ENCODE measurements at places on chromosomes 1 and 21.
A peak's percentile ranks its signal among the peaks of the same experiment; 100 is the strongest.

DNA sequence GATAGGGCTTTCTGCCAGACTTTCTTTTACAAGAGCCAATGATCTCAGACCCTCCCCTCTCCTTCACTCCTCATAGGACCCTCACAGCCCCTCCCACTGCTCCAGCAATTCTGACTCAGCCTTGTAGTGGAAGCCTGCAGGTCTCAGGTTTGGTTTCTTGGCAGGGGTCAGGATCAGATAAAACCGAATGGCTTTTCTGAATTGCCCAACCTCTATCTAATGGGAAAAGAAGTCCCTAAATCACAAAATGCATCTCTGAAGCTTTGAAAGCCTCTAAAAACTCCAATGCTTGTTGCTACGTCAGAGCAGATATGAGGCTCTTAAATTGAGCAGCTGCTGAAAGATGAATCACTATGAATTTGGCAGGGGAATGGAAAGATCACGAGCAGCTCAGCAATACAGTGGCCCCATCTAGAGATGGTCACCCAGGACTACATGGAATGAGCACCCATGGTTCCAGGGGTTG lies 74.5 kb downstream of the NID1 start:
- DNase-seq: no peak

GRCh38 chr21:45525910-45526306 lies 16.3 kb downstream of the SLC19A1 start:
- DNase-seq: peak; percentile 5

- no peak for DNase-seq
Observed at GRCh38 chr21:29943885-29944284, 4.1 kb upstream of the GRIK1 start.

DNA sequence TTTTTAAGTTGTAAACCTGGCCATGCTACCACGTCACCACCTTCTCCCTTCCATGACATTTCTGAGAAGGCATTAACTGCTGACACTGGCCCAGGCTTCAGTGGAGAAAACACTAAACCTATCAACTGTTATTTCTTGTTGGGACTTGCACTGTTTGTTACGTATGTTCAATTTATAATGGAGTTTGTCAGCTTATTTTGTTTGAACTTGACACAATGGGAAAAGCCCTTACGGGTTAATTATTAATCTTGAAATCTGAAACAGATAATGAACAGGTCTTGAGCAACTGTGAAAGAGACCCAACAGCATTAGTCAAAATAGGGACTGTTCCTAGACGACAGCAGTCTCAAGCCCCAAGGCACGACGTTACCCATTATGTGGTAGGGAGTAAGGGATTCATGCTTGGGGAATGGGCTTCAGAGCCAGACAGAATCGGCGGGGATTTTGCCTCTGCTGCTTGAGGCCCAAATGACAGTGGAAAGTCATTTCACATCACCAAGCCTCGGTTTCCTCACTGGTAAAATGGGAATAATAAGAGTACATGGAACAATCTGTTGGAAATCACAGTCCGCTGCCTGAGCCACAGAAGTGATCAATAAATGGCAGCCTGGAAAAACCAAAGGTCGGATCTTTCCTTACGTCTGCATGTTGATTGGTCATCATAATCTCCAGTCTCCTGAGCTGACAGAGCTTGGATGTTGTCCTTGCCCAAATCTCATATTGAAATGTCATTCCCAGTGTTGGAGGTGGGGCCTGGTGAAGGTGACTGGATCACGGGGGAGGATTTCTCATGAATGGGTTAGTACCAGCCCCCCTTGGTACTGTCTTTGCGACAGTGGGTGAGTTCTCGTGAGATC lies 44.5 kb downstream of the TIAM1 start:
- no peak for DNase-seq

GRCh38 chr1:23650344-23650990 lies 41.1 kb upstream of the RPL11 start:
- DNase-seq: no peak

- DNase-seq: no peak
Observed at GRCh38 chr1:119372503-119373086, 4.0 kb downstream of the HAO2 start.

- no peak for DNase-seq
Observed at GRCh38 chr1:177880339-177880891, 89.4 kb downstream of the SEC16B start.

DNA sequence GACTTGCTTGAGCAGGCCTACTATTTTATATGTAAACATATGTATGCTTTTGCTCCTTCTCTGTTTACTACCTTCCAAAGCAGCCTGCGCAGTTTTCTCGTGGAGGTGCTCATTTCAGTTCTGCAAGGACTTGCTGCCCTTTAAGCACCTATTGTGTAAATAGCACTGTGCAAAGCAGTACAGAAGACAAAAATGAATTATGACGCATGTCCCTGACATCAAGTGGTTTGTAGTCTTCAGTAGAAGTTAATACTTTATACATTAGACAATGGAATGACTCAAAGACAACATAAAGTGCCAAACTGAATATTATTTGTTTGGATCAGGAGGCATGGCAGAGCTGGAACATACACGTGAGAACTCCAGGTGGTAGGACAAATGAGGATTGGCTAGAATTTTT lies 611.7 kb downstream of the LMO4 start:
- no peak for DNase-seq

GRCh38 chr1:28877132-28877781 lies 37.1 kb upstream of the EPB41 start:
- DNase-seq: peak; percentile 73

GRCh38 chr1:184791550-184791900 lies 36.9 kb upstream of the EDEM3 start:
- DNase-seq: no peak

GRCh38 chr21:36160850-36161178 lies 4.2 kb downstream of the DOP1B start:
- DNase-seq: no peak

GRCh38 chr1:243332440-243332839 lies 76.6 kb downstream of the SDCCAG8 start:
- DNase-seq: no peak

DNA sequence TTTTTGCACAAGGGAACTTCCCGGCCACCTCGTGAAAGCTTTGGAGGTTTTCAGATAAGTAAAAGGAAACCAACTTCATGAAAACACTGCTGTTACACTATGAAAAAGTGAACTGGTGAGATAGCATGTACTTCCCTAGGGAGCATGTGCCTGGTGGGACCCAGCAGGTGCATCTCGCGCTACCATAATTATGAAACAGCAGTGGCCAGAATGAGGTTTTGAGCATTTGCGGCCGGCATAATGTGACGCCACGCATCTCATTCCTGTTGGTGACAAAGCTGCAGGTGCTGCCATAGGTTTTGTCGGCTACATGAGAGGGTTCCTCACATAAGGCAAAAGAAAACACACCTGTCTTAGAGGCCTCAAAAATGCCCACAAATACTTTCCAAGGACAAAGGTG lies 1.7 kb downstream of the KRTAP10-3 start:
- DNase-seq: no peak

DNA sequence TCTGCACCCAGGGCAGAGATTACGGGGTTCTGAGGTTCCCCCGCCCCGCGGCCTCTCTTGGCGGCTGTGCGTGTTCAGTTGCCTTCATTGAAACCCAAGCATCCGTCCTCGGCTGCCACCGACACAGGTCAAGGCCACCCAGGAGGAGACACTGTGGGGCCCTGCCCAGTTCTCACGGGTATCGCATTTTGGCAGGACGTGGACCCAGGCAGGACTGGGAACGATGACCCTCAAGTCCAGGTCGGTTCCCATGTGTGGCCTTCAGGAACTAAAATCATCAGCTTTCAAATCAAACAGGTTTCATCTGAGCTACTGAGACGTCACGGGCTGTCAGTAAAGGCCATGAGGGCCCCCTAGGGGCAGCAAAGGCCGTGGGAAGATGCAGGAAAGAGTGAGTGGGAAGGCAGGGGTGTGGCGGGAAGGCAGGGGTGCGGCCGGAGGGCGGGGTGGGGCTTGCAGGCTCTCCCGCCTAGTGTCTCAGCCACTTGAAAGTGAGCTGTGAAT lies 7.0 kb upstream of the C1orf174 start:
- DNase-seq: no peak

DNA sequence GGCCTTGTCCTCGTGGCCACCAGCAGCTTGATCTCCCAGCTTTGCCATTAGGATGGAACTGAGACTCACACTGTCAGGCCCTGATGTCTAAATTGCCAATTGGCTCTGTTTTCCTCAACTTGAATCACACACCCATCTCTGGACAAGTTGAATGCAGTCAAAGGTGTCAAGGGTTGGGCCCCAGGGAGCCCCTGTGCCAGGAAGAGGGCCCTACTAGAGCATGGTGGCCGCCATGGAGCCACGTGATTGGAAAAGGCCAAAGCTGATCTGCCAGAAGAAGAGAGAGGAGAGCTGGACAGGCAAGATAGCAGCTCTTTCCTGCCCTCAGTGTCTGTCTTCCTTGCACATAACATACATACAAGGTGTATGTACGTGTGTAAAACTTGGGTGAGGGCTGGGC lies 54.9 kb upstream of the NEK2 start:
- no peak for DNase-seq

GRCh38 chr1:230735447-230735846 lies 11.7 kb upstream of the CAPN9 start:
- DNase-seq: no peak

DNA sequence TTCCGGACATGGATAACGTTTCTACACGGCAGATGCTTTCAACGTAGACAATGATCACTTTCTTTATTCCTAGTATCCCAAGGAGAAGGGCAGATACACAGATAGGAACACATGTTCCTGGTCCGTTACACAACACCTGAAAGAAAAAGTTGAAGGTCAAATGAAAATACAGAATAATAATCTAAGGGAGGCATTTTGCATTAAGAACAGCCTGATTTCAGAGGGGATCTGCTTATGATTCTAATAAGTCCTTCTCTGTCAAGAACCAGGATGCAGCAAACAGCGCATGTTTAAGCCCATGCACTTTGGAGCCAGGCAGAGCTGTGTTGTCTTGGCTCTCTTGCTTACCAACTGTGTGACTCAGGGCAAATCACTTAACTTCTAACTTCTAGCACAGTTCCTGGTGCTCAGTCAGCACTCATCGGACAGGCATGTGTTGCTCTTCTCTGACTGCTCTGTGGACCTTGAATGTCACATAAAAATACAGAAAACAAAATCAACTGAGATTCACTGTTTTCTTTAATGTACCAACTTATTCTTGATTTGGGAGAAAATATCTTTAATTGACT lies 56.3 kb upstream of the CNN3 start:
- no peak for DNase-seq

DNA sequence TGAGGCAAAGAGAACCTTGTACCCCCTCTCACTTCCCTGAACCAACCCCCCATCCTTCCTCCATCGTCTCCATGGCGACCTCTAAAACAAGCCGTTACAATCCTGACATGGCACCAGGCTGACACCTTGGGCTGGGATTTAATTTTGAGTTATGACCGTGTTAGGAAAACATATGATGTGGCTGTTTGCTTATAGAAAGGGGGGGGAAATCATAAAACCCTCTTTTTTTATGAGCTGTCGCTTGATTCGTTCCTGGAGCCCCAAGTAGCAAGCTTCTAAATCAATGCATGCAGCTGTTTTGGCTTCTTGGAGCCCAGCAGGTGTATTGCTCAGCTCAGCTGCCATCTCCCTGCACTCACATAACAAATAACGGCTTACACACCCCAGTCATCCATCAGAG lies 301.2 kb upstream of the SPAG17 start:
- no peak for DNase-seq

- DNase-seq: peak; percentile 73
Observed at GRCh38 chr1:234980645-234981396, 147.8 kb downstream of the TOMM20 start.

- DNase-seq: no peak
Observed at GRCh38 chr1:93549131-93549530, 101.2 kb downstream of the FNBP1L start.

- no peak for DNase-seq
Observed at GRCh38 chr1:3245768-3246167, 176.8 kb downstream of the PRDM16 start.

DNA sequence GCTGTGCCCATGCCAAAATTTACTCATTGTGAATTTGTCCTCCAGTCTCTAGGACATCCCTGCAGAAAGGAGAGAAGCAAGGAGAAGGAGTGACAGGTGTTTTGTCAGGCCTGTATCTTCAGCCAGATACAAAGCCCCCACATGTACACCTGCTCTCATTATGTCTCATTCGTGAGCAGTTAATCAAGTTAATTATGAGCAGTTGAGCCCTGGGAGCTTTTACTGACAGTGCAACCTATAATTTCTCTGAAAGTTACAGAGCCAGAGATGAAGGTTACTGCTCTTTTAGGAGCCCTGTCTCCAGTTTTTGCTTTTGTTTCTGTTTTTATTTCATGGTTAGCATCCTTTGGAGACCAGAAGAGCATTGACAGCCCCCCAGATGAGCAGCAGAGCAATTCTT lies 5.0 kb upstream of the ILDR2 start:
- no peak for DNase-seq

GRCh38 chr1:156062189-156062588 lies 1.2 kb downstream of the RAB25 start:
- DNase-seq: no peak

DNA sequence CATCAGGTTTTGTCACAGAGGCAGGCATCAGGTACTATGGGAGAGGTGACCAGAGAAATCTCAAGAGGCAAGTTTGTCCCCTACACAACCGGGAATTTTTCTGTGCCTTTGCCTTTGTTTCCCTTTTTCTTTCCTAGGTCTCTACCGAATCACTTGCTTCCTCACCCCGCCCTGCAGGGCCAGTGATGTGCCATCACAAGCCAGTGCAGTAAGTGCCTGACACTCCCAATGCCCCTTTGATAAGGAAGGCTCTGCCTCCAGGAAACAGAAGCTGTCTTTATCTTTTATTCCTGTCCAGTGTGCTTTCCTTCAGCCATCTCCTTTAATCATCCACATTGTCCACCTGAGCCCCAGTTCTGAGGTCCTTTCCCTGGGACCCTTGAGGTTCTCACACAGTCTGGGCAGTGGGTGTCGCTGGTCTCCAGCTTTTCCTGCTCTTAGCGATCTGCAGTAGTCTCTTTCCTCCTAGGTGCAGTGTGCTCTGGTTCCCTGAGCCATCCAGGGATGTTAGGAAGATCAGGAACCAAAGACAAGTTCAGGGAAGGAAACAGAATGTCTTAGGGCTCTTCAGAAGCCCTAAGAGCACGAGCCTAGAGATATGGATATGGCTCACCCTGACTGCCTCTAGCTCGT lies 36.6 kb downstream of the GJA5 start:
- DNase-seq: no peak

- DNase-seq: peak; percentile 44
Observed at GRCh38 chr1:156295391-156295947, at the start of gene GLMP. Gene GLMP, minus strand, starts transcription at chr1:156295679. Its CDS starts 34 bp downstream, at chr1:156295645.

All from activated naive CD4-positive, alpha-beta T cell treated with anti-CD3 and anti-CD28 coated beads, Interleukin-2, amount 50 U/mL, for 16 hours (primary cell).